Ecto neural progenitor cell (in vitro differentiated cells): ENCODE measurements at places on chromosomes 1 and 21.

DNA sequence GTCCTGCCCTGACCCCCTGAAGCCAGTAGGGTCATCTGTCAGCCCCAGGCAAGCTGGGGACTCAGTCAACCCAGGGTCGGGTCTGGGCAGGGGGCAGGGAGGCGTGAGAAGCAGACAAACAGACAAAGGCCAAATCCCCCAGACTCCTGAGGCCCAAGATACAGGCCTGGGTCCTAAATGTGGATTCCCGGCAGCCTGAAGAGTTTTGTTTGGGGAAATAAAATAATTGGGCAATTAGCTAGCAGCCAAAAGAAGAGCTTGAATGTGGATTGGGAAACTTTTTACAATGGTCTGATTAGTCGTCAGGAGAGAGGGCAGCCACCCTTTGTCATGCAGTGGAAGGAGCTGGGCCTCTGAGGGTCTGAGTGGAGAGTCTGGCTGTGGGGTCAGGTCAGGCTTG, 4.5 kb upstream of the LEFTY2 start:
- no peak for DNase-seq

GRCh38 chr21:33238146-33238545, 8.4 kb downstream of the IFNAR2 start:
- no peak for DNase-seq

DNA sequence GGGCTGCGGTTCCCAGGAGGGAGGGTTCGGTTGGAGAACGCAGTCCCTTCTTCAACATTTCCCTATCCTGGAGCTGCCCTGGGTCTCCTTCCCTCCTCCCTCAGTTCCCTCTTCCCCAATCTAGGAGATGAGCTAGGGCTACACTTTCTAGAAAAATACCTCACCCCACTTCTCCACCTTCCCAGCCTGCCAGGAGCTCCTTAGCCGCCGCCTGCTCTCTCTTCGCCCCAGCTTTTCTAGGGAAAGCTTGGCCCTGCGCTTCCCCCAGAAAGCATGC, 488 bp upstream of the ADAMTS1 start:
- DNase-seq: no peak

- no peak for DNase-seq
These were observed 219.6 kb upstream of the POU3F1 start for GRCh38 chr1:38266197-38266520.

- no peak for DNase-seq
These were observed 15.6 kb upstream of the C1orf174 start for GRCh38 chr1:3915551-3916121.

- no peak for DNase-seq
These were observed 59.9 kb downstream of the WARS2 start for GRCh38 chr1:119080586-119080985.

GRCh38 chr1:248850536-248851251, 8.2 kb downstream of the ZNF692 start:
- peak; percentile 31 for DNase-seq

- no peak for DNase-seq
These were observed 164.9 kb downstream of the ST6GALNAC3 start for GRCh38 chr1:76239470-76239918.

DNA sequence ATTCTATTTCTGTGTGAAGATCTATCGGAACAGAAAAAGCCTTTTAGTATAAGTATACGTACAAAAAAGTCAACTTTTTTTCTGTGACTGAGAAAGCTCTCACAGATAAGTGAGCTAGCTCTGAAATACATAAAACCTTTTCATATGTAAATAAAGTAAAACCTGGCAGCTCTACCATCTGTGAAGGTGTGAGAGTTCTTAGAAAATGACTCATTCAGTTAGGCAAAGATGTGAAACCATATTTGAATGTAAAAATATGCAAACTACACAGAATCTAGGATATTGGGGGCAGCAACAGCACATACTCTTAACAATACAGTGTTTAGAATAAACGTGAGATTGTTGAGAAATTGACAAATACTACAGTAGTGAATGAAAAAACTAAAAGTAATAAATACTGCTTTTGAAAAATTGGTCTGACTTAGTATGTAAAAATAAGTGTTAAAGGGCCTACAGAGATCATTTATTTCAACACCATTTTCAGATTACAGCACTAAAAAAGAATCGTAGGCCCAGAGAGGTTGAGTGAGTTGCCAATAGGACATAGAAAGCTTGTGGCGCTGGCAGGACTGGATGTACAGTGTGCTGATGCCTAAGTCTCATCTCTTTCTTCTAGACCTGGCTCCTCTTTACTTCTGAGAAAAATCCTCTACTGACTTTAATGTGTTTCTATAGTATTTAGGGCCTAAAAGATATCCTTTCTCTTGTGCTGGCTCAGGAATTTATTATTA, 19.8 kb downstream of the ATP6V1G3 start:
- DNase-seq: no peak

DNA sequence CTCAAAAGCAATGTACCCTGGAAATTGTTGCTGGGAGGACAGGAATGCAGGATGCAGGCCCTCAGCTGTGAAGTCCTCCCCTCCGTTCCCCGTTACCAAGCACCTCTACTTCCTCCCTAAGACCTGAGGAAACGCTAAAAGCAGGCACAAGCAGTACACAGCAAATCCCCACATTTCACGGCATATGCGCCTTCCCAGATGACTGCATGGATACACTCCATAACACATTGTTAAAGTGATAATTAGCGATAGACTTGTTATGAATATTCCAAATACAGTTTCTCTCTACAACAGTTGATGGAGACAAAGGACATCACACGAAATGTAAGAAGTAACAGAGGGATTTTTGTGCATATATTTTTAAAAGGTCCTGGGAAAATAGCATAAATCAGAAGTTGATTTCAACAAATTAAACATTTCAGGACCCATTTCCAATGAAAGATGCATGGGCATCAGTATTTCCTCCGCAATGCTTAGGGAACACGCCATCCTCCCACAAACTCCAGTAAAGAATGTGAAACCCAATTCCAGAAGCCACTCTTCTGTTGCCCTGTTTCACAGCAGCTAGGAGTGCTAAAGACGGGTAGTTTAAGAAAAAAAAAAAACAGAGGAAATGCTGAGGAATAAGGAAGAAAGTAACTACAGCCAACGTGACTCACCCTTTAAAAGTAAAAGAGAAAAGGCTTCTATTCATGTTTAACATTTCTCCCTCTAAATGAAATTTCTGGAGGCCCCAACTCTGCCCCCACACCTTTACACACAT, 75.5 kb downstream of the HIVEP3 start:
- DNase-seq: no peak

- no peak for DNase-seq
These were observed 3.5 kb upstream of the TSPAN1 start for GRCh38 chr1:46171351-46171750.

GRCh38 chr1:110602466-110602865, 3.7 kb downstream of the KCNA2 start:
- peak; percentile 15 for DNase-seq

- no peak for DNase-seq
These were observed 114.6 kb downstream of the KAZN start for GRCh38 chr1:14713077-14713476.

GRCh38 chr1:52190500-52191252, 48.8 kb downstream of the ZFYVE9 start:
- DNase-seq: no peak

DNA sequence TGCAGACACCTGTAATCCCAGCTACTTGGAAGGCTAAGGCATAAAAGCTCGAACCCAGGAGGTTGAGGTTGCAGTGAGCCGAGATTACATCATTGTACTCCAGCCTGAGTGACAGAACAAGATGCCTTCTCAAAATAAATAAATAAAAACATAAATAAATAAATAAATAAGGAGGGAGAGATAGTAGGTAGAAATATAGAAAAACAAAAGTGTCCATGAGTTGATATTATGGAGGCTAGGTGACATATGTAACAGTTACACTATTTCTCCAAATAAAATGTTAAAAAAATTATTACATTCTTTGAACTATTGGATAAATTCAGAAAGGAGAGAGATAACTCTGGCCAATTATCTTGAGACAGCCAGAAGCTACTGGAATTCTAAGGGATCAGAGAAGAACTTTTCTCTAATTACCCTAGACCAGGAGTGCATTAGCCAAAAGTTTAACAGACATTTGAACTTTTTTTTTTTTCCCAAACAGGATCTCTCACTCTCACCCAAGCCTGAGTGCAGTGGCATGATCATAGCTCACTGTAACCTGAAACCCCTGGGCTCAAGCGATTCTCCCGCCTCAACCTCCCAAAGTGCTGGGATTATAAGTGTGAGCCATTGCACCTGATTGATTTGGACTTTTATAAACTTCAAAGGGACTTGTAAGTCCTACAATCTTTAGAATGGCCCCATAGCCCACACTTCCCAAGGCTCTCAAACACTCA, 17.6 kb downstream of the SYNJ1 start:
- DNase-seq: no peak

GRCh38 chr1:5683446-5683845, 308.8 kb downstream of the NPHP4 start:
- no peak for DNase-seq

DNA sequence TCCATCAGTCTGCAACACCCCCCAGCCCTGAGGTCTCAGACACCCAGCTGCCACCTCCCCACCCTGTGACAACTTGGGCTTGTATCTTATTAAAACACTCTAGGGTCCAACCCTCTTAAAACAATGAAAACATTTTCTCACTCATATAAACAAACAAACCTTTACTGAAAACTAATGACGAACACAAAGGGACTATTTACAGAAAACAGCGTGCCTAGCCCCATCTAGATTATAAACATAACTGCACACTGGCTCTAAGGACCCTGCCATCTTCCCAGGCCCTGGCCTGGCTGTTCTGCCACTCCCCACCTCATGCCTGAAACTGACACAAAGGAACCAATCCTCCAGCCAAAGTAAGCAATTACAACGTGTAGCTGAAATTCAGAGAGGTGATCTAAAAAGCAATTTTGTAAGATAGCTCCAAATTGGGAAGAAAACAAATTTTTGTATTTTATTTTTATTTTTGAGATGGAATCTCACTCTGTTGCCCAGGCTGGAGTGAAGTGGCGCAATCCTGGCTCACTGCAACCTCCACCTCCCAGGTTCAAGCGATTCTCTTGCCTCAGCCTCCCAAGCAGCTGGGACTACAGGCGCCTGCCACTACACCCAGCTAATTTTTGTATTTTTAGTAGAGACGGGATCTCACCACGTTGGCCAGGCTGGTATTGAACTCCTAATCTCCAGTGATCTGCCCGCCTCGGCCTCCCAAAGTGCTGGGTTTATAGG, 40.9 kb downstream of the CAPZB start:
- no peak for DNase-seq

DNA sequence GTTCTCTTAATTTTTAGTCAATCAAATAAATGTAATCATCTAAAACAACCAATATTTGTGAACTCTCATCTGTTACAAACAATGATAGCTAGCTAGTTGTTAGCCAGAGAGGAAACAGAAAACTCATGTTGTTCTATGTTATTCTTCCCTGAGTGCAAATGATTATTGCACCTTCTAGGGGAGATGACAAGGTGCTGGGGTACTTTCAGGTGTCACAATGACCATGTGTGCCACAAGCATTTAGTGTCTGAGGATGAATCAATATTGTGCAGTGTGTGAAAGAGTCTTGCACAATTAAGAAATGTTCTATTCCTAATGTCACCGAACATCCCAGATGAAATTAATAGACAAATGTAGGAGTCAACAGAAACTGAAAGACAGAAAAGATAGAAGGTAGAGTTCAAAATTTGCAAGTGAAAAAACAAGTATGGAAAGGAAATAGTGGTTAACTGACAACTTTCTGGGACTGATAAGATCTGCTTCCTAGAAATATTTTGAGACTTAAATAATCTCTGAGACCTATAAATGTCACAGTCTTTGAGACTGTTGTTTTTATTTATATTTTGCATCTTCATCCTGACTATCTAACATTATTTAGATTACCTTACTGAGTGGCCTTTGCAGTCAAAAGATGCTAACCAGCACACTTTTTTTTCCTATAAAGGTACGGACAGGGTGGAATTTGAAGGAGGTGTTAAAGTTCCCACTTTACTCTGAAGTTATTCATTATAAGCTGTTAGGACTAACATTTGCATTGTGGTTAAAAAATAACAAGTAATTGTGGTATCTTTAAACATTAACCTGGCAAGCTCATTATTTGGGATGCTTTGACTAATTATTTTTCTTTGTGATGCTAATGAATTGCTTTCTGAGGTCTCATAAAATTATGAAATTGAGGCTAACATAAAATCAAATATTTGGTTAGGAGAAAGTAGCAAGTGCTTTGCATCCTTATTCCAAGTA, 21.6 kb upstream of the DPYD start:
- DNase-seq: no peak

DNA sequence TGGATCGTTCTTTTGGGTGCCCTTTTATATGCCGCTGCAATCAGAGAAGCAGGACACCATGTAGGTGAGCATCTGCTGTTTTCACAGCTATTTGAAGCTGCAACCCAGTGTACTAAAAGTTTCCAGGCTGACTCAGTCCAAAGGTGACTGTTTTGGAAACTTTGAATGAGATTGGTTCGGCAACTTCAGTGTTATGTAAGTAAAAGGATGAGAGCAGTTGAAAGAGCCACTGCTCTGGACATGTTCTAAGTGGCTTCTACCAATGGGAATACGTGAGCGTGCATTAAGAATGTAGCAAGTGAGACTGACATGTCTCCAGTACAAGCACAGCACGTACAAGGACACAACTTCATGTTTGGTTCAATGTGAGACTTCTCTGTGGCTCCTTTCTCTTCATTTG, 55.6 kb downstream of the DDR2 start:
- no peak for DNase-seq
